ENCODE measurements at places on chromosomes 7 and 10.

DNA sequence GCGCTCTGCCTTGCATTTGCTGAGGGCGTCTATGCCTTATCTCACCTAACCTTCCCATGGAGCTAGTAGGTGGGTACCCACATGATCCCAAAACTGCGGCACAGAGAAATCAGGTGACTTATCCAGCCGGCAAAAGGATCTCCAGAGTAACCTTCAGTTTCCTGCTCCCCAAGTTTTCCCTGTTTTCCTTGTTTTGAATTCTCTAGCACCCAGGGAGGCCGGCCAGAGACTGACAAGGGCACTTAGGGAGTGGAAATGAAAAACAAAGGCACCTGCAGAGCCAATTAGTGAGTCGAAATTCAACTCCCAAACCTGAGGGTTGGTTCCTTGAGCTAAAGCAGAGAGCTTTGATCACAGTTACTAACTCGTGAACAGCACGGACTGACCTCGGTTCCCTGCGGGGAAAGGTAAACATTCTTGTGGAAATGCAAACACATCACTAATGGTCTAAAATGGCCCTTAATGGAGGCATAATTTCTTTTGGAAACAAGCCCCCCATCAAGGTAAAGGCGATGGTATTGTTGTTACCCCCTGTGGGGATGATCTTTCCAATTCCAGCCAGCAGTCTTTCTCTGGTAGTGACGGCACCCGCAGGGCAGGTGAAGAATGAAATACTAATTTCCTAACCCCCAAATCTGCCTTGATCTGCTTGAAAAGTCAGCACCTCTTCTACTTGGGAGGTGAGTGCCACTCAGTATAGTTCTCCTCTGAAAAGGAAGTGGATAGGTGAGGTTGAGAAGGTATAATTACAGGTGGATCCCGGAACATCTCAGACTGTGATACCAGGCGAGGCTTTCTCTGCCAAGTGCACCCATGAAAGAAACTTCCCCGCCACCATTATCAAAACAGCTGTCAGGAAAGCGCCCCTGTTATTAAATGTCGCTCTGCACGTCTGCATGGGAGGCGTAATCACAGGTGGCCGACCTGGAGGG lies 365.6 kb upstream of the AUTS2 start:
- no peak for DNase-seq

DNA sequence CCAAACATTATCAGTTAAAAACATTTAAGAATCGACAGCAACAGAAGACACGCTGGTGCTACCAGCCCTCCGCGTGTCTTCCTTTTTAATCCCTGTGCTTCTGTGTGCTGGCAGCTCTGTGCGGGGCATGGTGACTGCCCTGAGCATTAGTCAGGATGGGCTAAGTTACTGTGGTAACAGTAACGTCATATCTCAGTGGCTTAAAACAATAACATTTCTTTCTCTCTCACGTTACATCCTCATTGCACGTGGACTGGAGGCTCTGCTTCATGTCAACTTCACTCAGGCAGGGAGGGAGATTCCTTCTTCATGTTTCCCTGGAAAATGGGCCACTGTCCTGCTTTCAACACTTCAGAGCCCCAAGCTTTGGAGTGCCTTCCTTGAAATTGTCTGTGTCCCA lies 378.5 kb downstream of the CCSER2 start:
- no peak for DNase-seq

DNA sequence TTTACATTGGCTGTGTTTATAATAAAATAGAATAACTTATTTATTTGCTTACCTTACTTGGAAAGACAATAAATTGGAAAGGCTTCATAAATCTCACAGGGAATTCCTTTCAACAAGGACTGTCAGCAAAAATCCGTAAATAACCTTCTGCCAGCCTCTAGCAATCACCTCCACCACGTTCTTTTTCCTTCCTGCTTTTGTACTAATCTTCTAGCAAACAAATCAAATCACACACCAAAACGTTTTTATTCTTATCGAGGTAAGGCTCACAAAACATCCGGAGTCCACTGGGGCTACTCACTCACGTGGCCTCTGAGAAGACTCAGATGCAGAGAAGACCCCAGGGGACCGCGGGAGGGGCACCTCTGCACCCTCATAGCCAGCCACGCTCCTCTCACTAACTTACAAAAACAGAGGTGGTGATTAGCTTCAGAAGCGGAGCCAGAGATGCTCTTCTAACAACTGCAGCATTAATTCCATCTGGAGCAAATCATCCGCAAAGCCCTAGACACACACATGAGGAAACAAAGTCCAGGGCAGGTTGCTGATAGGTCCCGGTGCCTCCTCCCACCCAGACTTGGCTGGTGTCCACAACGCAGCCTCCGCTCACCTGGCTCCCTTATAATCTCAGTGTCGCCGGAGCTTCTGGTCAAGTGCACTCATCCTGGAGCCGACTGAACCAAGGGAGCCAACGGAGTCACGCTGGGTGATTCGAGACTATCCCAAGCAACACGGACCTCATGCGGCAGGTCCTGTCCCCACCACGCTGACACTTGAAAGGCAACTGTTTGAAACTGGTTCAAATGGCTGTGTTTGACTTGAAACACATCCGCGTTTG lies 22.5 kb downstream of the CTBP2 start:
- DNase-seq, result peak; percentile 65

- no peak for DNase-seq
These were observed 102.9 kb upstream of the NFE2L3 start for GRCh38 chr7:26049081-26049480.

Data from aorta (tissue), 5 donors.